ENCODE measurements at places on chromosomes 2 and 18.
A peak's percentile ranks its signal among the peaks of the same experiment; 100 is the strongest.

DNA sequence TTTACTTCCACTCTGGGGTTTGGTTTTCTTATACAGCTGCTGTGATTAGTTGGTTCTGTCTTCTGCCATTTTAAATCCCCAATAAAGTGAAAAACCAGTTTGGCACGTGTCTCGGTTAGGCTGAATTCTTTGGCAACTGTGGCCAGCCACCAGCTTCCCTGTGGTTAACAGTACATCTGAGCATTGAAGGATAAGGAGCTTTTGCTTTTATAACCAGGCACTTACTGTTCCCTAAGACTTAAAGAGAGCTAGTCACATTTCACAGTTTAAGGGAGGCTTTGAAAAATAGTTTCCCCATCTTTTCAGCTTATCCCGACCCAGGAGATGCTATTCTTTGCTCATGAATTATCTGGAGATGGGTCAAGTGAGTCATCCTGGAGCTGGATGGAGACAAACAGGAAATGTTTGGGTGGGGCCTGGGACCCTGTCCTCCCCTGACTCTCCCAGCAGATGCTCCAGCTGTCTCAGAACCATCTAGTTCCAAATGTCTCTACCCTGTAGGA, 57.3 kb upstream of the EML6 start:
- peak; percentile 87 for ATAC-seq

DNA sequence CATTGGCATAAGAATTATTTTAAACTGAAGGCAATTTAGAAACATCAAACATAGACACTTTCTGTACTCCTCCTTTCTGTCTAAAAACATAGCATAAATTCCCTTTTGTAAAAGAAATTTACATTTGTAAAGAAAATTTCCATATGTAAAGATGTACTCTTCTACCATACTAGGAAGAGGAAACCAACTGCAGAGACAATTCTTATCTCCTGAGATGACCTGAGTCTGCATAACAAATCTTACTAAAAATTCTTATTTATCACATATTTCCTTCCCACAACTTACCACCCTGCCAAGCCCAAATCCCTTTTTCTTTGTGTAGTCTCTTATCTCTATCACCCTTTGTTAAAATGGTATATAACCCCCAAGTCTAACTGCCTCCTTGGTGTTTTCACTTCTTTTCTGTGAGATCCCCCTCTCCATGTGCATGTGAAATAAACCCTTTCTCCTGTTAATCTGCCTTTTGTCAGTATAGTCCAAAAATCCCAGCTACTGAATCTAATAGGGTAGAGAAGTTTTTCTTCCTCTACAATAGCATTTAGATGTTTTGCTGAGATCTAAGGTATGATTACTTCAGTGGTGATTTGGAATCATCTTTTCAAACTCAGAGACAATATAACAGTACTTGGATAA, 81.0 kb downstream of the CHN1 start:
- ATAC-seq: no peak

DNA sequence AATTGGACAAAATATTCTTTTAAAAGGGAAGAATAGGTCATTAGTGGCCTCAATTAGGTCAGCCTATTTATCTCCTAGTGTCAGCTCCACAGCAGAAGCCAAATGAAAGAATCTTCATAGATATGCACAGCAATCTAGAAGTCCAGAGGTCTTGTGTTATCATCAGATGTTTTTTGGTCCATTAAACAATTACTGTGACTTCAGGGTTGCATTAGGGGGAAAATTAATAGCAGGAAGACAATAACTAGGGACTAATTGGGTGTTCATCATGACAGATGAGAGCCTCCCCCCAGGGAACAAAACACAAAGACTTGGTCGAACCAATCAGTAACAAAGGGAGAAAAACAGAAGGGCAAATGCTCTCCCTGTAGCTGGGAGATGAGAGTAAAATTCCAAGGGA, 264.7 kb downstream of the PTH2R start:
- no peak for ATAC-seq

GRCh38 chr2:179165356-179166000, 99.2 kb downstream of the SESTD1 start:
- ATAC-seq: no peak

- no peak for ATAC-seq
Observed at GRCh38 chr2:118371515-118371914, 283.2 kb downstream of the INSIG2 start.

DNA sequence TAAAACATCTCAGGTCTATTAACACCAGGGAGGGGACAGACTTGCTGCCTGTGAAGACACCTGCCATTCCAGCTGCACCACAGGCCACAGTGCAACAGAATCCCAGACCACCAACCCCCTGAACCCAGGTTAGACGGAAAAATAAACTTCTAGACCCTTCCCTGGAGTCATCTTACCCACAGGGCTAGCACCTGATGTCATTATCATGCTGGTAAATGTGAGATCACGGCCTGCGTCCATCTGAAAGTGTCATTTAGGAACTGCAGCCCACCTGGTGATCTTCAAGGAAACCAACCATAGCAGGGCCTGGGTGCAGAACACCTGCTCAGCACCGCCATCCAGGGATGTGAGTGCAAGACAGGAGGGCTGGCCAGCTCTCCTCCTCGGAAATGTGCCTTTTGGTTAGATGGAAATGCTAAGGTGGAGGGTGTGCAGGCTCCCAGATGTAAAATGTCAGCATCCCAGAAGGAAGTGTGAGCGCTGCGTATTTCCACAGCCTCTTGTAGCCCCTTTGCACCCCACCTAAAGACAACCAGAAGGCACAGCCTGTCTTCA, 80.8 kb downstream of the PTGR3 start:
- ATAC-seq: no peak

DNA sequence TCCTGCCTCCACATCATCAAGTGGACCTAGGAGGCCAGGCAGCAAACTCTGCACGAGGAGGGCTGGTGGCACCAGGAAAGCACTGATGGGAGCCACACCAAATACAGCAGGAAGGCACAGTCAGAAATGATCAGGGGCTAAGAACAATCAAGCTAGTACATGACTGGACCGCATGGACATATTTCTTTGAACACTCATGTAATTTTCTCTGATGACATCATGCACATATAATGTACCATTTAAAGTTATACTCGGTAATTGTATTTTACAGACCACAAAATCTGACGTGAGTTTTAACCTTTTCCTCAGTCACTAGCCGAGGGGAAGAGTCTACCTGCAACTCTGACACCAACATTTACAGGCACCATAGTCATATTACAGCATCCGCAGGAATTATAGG, 76.7 kb downstream of the XDH start:
- no peak for ATAC-seq

GRCh38 chr18:69968039-69968438, 20.4 kb upstream of the CD226 start:
- no peak for ATAC-seq

GRCh38 chr2:233901367-233901766, 15.8 kb upstream of the TRPM8 start:
- ATAC-seq: no peak

DNA sequence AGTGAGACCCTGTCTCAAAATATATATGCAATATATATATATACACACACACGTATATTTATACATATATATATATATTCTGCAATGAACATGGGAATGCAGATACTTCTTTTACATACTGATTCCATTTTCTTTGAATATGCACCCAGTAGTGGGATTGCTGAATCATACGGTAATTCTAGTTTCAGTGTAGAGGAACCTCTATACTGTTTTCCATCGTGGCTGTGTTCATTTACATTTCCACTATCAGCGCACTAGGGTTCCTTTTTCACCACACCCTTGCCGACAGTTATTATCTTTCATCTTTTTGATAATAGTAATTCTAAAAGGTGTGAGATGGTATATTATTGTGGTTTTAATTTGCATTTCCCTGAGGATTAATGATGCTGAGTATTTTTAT, 52.3 kb upstream of the SLC39A10 start:
- no peak for ATAC-seq

- no peak for ATAC-seq
Observed at GRCh38 chr18:12944709-12945108, 3.1 kb upstream of the SEH1L start.

DNA sequence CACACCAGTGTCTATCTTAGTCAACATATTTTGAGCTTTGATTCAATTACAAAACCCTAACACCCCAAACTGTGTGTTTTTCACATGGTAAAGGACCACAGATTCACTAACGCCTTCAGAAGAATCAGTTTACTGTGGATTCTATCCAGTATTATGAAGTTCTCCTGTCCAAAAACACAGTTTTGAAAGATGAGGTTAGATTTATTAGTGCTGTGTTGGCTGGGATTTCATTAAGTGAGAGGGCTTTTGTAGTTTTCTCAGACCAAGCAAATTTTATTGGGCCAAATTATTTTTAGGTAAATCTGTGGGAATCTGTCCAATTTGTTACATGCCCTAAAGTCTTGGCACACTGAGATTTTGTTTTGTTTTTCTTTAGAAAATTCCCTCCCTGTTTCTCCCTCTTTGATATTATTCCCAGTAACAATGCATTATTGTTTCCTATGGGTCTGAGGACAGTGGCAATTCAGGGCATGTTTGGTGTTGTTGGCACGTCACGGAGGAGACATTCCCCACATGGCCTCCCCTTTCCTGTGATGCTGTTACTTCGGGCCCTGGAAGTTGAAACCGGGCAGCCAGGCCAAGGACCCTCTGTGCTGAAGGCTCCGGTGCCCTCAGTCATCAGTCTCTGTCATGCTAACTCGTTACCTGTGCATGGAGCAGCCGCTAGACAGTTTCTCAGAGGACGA, 87.5 kb upstream of the ALKAL2 start:
- no peak for ATAC-seq

GRCh38 chr2:46832543-46832942, 83.1 kb downstream of the MCFD2 start:
- no peak for ATAC-seq

DNA sequence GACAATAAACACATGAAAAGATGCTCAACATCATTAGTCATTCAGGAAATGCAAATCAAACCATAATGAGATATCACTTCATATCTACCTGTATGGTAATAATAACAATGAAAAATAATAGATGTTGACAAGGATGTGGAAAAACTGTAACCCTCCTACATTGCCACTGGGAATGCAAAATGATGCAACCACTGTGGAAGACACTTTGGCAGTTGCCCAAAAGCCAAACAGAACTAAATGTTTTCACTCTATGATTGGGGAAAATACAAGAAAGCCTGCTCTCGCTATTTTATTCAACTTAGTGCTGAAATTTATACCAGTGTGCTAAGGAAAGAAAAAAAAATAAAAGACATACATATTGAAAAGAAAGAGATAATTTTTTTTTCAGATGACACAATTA, 934.5 kb downstream of the CNTNAP5 start:
- no peak for ATAC-seq

DNA sequence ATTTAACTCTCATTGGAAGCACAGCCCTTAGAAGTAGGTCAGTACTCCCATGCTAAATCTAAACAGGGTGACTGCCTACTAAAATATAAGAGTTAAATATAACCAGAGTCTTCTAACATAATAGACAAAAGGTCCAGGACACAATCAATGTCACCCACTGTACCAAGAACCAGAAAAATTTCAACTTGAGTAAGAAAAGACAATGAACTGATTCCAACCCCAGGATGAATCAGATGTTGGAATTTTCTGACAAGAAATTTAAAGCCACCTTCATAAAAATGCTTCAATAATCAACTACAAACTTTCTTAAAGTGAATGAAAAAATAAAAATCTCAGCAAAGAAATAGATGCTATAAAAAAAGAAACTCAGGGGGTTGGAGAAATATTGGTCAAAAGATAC, 71.3 kb upstream of the NPAS2 start:
- ATAC-seq: no peak

GRCh38 chr2:52500561-52500960, 1267.0 kb upstream of the CHAC2 start:
- no peak for ATAC-seq

Data from gastroesophageal sphincter (tissue), 4 donors.